ENCODE measurements at places on chromosomes 3 and 15.
A peak's percentile ranks its signal among the peaks of the same experiment; 100 is the strongest.

DNA sequence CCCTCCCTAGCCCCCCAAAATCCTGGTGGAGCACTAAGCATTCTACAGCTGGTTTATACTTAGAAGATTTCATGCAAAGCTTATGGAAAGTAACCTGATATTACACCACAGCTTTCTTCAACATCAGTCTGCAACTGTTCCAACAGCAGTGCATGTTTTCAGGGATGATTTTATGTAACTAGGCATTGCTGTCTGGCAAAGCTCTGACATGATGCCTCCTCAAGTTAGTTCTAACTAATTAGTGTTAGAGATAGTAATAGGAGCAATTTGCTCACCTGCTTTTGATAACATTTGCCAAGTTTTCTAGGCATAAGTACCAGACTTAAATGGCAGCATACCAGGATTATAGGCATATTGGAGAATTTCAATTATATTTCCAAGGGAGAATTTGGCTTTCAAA, 330.3 kb upstream of the SGO1 start:
- DNase-seq, result no peak

DNA sequence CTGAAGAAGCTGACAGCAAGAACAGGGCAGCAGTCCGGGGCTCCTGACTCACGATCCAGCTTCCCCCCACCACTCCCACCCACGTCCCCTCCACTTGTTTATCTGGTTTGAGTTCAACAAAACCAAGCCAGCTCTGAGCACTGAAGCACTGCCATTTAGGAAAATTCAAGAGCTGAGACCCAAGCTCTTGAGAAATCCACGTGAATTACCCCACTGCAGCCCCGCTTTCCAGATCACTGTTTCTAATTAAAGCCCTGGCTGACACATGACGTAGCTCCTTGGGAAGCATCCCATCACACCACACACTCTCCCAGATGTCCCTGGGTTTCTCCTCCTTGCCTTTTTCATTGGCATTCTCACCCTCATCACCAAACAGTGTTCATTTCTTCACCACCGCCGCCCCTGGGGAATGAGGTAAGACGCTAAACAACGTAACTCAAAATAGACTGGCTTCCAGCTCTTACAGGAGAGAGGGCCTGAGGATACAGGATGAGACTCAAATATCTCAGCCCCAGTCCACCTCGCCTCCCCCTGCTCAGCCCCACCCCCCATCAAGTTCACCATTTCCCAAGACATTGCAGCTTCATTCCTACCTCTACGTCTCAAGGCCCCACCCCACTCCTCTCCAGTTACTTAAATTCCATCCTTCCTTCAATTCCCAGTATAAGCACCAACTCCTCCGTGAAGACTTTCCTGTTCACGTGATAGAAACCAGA, 95.4 kb downstream of the SRGAP3 start:
- DNase-seq, result no peak

GRCh38 chr15:74431645-74432044, 2.1 kb downstream of the SEMA7A start:
- DNase-seq, result no peak

DNA sequence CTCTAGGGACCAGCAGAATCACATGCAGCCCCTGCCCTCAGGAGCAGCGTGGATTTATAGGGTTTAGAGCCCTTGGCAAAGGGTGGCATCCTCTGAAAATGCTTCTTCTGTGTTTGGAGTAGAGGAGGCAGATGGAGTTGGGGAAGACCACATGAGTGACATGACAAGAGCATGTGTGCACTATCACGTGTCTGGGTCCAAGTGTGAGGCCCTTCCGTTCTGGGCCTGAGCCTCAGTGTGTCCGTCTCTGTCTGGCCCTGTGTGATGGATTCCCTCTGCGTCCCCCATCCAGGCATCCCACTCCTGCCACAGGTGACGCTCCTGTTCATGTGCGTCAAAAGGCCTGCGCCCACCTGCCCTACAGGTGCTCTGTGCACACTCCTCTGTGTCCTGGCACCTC, 30.1 kb downstream of the FGD5 start:
- no peak for DNase-seq

GRCh38 chr3:45311327-45311726, 77.0 kb upstream of the LARS2 start:
- no peak for DNase-seq

DNA sequence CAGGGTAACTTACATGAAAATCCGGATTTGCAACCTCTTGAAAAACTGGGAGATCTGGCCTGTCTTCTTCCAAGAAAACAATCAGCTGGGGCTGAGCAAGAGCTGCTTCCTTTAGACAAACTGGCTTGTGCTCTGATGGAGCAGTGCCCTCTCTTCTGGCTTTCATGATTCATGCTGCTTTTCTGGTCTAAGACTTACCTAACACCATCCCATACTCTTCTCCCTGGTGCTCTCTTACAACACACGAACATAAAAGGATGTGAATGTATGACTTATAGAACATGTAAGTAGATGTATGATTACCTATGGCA, 9.9 kb downstream of the TJP1 start:
- no peak for DNase-seq

DNA sequence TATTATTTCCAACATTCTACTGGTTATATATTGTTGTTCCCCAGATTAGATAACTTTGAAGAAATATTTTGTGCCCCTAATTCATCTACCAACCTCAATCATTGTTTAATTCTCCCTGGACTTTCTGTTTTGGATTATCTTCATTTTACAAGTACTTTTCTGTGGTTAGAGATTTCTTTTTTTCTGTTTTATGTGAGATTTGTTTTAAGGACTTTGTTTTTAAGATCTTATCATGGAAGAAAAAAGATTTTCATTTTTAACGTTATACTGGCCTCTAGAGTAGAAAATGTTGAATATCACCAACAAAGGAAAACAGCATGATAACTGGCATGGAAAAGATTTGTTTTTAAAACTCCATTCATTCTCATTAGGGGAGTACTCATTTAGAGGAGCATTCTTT, 210.9 kb upstream of the KCNMB2 start:
- DNase-seq, result no peak

GRCh38 chr15:52193791-52194190, 2.6 kb upstream of the GNB5 start:
- no peak for DNase-seq

DNA sequence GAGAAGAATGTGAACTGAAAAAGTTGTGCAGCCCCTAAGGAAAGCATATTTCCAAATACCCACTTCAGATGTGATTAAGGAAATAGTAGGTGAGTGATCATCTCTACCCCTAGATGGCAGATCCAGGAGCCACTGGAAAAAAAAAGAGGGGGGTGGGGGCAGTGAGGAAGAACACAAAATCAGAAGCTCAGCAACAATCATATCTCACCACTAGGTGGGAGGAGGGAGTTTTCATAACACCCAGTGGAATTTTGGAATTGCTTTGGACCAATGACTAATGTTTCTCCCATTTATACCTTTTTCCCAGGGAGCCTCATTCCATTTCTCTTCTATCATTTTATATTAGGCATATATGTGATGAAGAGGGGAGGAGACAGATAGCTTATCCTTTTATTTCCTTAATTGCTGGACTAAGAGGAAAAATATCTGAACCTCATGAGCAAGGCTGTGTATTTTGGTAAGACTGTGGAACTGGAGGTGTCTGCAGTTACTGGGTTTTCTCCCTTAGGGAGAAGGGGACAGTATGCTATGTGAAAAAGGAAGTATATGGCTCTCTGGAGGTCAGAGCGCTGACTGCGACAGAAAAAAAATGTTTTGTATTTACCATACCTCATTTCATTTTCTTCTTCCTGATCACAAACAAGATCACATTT, 363.4 kb downstream of the GAP43 start:
- no peak for DNase-seq

GRCh38 chr15:99181545-99181971, 67.8 kb downstream of the TTC23 start:
- no peak for DNase-seq

DNA sequence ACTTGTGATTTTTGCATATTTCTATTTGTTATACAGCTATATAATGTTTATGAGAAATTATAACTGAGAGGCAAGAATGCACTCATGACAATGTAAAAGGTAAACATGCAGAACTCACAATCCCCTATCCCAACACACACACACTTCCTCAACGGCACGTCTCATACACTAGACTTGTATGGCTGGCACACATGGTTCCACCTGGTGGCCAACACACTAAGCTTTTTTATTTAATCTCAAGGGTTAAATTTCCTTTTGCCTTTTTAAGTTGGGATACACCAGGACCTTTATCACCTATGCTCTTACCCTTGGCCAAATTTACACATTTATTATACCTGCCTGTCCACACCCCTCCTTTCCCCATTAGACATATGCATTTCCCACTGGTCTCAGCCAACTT, 88.6 kb upstream of the PSMD6 start:
- no peak for DNase-seq

- peak; percentile 40 for DNase-seq
Observed at GRCh38 chr3:111392894-111393398, 149.1 kb upstream of the CD96 start.

- no peak for DNase-seq
Observed at GRCh38 chr3:16568115-16568514, 37.1 kb downstream of the DAZL start.

DNA sequence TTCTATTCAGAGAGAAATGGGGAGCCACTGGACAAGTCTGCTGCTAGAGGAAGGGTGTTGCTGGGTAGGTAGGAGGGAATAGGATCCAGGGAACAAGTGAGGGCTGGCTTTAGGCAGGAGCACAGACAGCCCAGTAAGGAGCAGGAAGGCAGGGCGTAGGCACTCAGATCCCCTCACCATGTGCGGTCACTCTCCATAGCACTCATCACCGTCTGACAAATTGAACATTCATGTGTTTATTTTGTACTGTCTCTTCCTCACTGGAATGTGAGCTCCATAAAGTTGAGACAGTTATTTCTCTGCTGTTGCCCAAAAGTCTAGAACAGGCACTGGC, 24.2 kb upstream of the LRRC34 start:
- no peak for DNase-seq

- no peak for DNase-seq
Observed at GRCh38 chr15:65275728-65276126, 11.0 kb downstream of the PARP16 start.

GRCh38 chr3:49387721-49388120, 24.1 kb downstream of the RHOA start:
- DNase-seq, result no peak

GRCh38 chr3:52481819-52482521, 13.2 kb upstream of the STAB1 start:
- DNase-seq, result no peak
